ENCODE measurements at places on chromosomes 13 and 19. TPM values are rescaled to one million over a fixed set of nuclear protein-coding genes. Genes with fewer than 3 reads are reported as not detected.

LAIR2 gene
- total RNA-seq = not detected

RNF17 gene
- 52.8 TPM for total RNA-seq

DNA sequence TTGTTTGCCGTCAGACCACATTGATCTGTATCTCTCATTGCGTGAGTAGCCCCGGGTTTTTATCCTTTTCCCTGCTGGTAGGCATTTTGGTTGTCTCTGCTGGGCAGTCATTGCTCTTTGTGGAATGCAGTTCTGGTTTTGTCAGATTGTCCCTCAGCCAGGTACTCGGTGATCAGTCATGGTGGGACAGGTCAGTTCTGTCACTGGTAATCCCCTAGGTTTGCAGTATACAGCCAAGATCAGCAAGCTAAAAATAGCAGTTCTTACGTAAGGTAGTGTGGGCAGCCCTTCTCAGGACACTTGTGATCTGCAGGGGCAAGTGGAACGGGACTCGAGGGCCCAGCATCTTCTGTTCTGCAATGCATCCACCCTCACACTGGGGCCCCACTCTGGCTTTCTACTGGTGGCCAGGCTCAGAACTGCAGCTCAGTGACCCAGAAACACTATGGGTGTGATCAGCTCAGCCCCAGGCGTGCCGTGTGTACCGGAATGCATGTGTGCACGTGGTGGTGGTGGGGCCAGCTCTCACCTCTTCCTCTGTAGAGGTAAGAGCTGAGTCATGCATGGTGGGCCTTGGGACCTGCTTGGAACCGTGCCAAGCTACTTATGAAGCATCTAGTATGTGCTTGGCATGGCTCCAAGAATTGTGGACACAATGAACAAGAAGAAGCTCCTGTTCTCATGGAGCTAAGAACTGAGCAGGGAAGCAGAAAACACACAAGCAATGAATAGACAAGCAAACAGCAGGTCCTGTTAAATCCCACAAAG is 6.3 kb downstream of the PLEKHF1 start:
- peak; percentile 46 for DNase-seq

BRCA2 gene
- 13.6 TPM for total RNA-seq

DNA sequence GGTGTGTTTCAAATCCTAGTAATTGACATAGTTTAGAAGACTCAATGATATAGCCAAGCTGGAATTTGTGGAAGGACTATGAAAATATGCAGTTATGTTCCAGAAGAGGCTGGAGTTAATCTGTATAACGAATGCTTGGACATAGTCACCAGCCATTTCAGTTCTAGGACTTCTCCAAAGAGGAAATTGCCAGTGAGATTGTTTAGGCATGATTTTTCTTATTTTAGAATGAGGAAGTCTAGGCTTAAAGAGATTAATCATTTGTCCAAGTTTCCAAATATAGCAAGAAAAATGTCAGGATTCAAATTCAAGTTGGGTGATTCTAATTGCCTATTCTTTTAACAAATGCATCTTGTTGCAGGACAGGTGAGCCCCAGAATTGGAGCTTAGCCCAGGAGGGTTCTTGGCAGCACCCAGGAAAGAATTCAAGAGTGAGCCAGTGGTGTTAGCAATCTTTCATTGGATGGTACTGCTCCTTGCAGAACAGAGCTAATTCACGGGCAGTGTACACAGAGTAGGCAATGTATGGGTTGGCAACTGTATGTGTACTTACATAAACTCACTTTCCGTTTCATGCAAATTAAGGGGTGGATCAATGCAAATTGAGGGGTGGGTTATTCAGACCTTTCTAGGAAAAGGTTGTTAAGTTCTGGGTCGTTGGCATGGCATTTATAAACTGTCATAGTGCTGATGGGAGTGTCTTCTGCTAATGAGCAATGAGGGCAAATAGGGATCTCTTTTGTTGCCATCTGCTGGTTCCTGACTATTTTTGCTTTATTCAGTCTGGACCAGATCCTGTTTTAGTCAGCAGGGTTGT is 763.1 kb upstream of the SLITRK1 start:
- no peak for DNase-seq

GRCh38 chr19:48175578-48175977 is 5.1 kb downstream of the ZSWIM9 start:
- no peak for DNase-seq

ENOX1 gene
- total RNA-seq = 11.5 TPM

DNA sequence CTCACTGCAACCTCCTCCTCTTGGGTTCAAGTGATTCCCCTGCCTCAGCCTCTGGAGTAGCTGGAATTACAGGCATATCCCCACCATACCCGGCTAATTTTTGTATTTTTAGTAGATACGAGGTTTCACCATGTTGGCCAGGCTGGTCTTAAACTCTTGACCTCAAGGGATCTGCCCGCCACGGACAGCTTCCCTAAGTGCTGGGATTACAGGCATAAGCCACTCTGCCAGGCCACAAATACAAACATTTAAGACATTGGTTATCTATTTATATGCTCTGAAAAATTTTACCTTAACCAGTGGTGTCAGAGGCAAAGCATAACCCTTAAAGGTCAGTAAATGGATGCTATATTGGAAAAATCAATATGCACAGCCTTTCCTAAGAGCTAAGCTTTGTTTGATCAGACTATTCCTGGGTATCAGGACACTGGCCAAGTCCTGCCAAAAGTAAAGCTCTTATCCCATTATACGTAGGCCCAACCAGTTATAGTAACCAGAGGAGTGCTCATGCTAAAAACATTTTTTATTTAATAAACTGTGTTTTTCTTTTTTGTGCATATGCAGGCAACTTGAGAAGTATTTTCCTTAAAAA is 56.4 kb upstream of the STARD13 start:
- no peak for DNase-seq

DNA sequence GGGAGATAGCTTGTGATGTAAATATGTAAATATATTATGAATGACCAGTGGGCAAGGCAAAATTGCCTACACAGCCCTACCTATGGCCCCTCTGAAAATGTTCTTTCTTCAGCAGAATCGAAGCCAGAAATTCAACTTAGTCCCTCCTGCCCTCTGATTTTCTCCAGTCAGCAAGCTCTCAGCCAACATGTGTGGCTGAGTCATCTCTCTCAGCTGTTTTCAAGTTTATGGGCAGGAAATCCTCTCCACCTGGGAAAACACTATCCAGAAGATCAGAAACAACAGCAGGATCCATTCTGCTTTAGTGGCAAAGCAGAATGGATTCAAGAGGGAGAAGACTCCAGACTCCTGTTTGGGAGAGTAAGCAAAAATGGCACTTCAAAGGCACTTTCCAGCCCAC is 8.9 kb upstream of the ZNF527 start:
- DNase-seq = no peak

DNA sequence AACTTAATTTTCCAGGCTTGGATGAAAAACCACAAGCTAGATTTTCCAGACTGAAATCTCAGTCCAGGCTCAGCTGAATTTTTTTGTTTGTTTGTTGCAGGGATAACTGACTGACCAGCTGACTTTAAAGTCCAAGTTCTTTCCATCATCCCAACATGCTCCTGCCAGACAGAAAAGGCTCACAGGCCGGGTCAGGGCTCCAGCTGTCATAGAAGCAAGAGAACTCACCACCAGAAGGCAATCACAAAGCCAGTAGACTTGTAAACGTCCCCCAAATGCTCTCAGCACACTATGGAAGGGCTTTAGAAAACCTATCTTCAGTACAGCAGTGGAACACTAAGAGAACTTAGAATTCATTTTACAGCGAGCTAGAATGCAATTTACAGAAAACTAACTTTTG is 25.5 kb downstream of the DCLK1 start:
- DNase-seq = no peak

GRCh38 chr13:61029064-61029463 is 386.6 kb downstream of the PCDH20 start:
- no peak for DNase-seq

DNA sequence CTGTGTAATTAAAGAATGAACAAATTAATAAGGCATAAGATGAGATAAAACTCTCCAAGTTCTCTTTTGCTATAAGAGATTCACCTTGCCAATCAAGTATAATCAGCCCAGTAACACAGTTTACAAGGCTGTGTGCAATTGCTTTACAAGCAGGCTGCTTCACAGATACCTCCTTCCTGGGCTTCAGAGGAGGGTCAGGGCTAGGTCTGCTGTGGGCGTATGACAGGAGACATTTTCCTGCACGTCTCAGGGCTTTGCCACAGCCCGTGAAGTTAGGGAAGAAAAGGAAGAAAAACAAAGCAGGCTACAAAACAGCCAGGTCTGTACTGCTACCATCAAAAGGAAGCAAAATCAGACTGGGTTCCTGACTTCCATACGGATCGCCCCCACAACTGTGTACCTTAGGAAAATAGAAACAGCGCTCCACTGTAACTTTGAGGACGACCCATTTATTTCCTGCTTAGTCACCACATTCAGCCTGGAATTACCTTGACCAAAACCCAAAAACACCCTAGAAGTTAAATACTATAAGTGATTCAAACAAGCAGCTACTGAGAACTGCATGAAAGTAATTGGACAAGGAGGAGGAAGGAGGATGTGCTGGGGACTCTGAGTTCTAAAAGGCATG is 12.4 kb downstream of the EFNB2 start:
- DNase-seq = no peak

ZNF540 gene
- total RNA-seq = 5.0 TPM
